Kidney (tissue), 22 donors: ENCODE measurements at places on chromosomes 11 and 22. TPM values are rescaled to one million over a fixed set of nuclear protein-coding genes. Genes with fewer than 3 reads are reported as not detected.

The OR51E1 gene
- 1.4 TPM for total RNA-seq

The ELMOD1 gene
- 0.47 TPM for total RNA-seq

The CASP4 gene
- 60.3 TPM for total RNA-seq

The SAA2 gene
- 82.0 TPM for total RNA-seq

The JHY gene
- 13.6 TPM for total RNA-seq
